Stimulated activated CD8-positive, alpha-beta memory T cell treated with anti-CD3 and anti-CD28 coated beads, Interleukin-4, amount 100 ng/mL, for 48 hours (primary cell): ENCODE measurements at places on chromosomes 13 and 19.

GRCh38 chr19:43519436-43520088 is 7.4 kb downstream of the ETHE1 start:
- peak; percentile 90 for DNase-seq

DNA sequence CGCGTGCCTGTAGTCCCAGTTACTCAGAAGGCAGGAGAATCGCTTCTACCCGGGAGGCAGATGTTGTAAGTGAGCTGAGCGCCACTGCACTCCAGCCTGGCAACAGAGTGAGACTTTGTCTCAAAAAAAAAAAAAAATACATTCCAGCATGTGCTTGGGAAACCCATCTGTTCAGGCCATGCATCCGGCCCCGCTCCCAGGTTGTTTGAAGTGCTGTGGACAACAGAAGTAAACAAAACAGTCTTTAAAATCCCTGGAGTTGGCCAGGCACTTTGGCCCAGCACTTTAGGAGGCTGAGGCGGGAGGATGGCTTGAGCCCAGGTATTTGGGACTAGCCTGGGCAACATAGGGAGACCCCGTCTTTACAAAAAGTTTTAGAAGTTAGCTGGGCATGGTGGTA is 3.2 kb upstream of the PTPRS start:
- no peak for DNase-seq

GRCh38 chr13:83716121-83716520 is 166.2 kb downstream of the SLITRK1 start:
- DNase-seq, result no peak

DNA sequence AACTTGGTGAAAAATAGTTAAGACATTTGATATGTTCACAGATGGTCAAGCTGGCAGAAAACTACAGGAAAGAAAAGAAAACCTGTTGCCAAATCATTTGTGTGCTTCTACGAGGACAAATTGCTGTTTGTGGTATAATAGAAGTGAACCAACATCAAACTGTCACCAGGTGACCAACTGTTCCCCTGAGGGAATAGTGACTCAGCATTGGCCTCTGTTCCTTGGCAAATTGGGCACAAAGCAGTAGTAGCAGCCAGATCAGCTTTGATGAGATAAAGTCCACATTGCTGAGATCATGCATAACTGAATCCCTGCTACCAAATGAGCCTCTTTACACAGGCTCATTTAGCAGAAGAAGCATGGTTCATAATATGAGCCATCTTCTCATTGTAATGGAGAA is 103.5 kb downstream of the POSTN start:
- DNase-seq, result no peak

DNA sequence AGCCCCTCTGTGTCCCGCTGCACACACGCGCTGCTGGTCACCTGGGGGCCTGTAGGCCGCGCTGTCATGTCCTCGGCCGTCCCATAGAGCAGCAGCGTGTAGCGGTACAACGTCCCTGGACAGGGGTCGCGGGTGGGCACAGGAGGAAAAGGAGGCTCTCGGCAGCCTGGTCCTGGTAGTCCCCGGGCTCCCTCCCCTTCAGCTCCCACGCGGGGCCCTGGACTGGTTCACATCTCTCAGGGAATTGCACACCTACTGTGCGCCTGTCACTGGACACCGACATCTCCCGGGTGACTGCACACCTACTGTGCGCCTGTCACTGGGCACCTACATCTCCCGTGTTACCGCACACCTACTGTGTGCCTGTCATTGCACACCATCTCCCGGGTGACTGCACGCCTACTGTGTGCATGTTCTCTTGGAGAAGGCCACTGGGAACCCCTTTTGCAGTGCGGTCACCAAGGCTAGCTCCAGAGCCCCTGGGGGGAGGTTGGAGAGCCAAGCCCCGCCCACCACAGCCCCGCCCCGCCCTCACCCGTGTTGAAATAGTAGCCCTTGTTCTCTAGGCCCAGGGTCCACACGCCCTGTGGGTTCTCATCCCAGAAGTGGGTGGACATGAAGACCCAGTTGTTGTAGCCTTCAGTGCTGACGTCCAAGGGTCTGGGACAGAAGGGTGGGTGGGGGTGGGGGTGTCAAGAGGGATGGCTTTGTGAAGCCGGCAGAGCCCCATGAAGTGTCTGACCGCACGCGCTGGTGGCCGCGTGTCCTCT is 3.5 kb upstream of the C19orf25 start:
- no peak for DNase-seq

GRCh38 chr13:73304442-73304841 is 245.6 kb downstream of the KLF5 start:
- no peak for DNase-seq

DNA sequence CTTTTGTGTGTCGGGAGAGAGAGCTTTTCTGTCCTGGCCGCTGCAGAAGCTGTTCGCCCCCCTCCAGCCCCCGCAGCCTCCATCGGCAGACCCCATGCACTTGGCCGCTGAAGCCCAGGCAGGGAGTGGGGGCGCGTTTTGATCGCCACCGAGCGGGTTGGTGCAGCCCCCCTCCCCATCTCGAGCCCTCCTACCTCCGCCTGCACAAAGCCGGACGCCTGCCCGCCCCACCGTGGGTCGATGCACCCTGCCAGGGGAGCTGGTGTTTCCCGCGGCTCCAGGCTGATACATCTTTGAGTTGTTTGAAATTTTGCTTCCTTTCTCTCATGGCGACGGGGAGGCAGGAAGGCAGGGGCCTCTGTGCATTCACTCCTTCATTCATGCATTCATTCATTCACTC is 16.4 kb upstream of the ONECUT3 start:
- DNase-seq, result no peak

- no peak for DNase-seq
Measured at GRCh38 chr13:97945792-97946419, 7.6 kb upstream of the IPO5 start.

- DNase-seq, result peak; percentile 45
Measured at GRCh38 chr19:29804493-29804892, 7.3 kb upstream of the CCNE1 start.

DNA sequence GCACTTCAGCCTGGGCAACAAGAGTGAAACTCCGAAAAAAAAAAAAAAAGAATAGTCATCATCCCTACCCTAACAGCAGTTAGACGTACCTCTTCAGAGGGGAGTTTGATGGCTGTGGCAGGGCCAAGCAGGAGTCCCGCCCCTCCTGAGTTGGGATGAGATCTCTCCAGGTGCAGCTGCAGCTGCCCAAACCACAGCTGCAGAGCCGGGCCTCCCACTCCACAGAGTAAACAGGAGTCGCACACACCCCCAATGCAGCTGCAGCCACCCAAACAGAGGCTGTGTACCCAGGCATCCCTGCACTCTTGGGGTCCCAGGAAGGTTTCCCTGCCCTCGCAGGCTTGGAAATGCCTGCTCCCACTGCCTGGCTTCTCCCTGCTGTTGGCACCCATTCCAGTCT is 17.4 kb upstream of the MLLT1 start:
- no peak for DNase-seq

- DNase-seq, result peak; percentile 88
Measured at GRCh38 chr19:41541990-41542584, 33.9 kb upstream of the CEACAM21 start.

- no peak for DNase-seq
Measured at GRCh38 chr13:101714195-101714594, 261.7 kb downstream of the ITGBL1 start.

DNA sequence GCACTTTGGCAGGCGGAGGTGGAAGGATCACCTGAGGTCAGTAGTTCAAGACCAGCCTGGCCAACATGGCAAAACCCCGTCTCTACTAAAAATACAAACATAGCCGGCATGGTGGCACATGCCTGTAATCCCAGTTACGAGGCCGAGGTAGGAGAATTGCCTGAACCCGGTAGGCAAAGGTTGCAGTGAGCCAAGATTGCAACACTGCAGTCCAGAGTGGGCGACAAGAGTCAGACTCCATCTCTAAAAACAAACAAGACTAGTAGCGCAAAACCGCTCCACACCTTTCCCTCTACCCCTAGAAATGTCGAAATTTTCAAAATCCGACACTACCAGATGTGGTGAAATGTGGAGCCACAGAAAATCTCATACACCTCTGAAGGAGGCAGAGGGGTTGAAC is 11.2 kb upstream of the TYROBP start:
- no peak for DNase-seq

DNA sequence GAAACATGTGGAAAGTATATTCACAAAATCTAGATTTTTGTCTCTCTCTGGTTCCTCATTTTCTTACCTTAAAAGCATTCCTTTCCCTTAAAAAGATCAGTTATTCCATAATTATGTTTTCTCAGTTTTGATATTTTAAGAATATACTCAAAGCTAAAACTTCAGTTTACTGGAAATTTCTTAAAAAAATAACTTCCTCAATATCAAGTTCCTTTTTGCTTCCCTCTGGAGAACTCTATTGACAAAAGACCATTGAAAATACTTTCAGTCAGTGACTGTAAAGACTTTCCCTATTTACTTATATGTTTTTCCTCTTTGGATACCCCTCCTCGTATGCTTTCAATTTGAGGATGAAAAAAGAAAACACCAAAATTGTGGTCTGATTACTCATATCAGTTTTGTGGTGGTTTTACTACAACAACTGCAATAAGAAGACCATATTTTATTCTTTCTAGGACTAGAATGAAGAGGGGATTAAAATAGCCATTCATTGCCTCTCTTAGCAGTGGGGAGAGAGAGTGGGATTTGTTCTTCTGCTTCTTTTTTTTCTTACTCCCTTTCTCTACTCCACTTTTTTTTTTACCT is 113.2 kb downstream of the ESD start:
- DNase-seq, result no peak

GRCh38 chr19:18735752-18736151 is 52.3 kb downstream of the CRTC1 start:
- DNase-seq, result no peak

GRCh38 chr13:85313761-85314503 is 485.3 kb downstream of the SLITRK6 start:
- DNase-seq, result no peak

DNA sequence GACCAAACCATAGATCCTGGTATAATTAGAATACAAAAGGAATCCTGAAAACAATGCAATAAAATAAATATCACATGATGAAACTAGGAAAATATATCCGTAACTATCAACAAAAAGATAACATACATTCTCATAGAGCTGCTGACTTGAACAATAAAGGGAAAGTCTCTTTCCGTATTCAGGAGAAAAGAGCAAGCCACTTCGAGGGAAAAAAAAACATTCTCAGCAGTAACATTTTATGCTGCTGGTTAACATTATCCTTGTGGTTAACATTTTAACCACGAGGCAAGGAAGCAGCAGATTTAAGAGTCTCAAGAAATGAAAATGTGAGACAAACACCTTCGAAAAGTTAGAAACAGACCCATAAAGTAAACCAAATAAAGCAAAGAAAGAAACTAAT is 25.8 kb downstream of the NALCN start:
- DNase-seq, result no peak

GRCh38 chr19:5179256-5179655 is 161.4 kb downstream of the PTPRS start:
- no peak for DNase-seq

GRCh38 chr19:52138278-52138982 is 1.3 kb downstream of the ZNF616 start:
- peak; percentile 57 for DNase-seq

- DNase-seq, result no peak
Measured at GRCh38 chr13:100540621-100541020, 48.0 kb downstream of the GGACT start.

- peak; percentile 91 for DNase-seq
Measured at GRCh38 chr19:45681391-45682015, 10.2 kb downstream of the SNRPD2 start.

- no peak for DNase-seq
Measured at GRCh38 chr13:49784886-49785570, 7.5 kb downstream of the KPNA3 start.

GRCh38 chr19:6589711-6590257 is 1.2 kb downstream of the CD70 start:
- DNase-seq, result no peak

- DNase-seq, result no peak
Measured at GRCh38 chr13:63288576-63288975, 1872.9 kb upstream of the PCDH20 start.

GRCh38 chr19:34337739-34338138 is 27.3 kb upstream of the GPI start:
- no peak for DNase-seq

DNA sequence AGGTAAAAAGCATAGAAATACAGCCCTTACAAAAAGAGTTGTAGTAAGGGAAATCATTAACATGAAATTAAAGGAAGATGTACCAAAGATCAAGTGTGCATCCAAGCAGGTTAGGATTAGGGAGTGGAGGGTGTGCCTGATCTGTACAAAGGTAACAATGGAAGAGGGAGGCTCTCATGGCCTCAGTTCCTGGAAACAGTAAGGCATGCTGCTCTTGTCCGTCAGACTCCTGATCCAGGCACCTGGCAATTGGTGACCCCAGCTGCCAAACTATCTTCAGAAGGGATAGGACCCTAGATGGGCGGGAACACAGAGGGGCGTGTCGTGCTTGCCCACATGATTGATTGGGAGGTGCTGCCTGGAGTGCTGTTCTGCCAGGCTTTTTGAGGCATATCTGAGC is 4.5 kb downstream of the TEX26 start:
- no peak for DNase-seq

GRCh38 chr19:33000510-33000909 is 28.5 kb downstream of the FAAP24 start:
- no peak for DNase-seq

- no peak for DNase-seq
Measured at GRCh38 chr13:75194717-75195462, 287.1 kb downstream of the TBC1D4 start.

DNA sequence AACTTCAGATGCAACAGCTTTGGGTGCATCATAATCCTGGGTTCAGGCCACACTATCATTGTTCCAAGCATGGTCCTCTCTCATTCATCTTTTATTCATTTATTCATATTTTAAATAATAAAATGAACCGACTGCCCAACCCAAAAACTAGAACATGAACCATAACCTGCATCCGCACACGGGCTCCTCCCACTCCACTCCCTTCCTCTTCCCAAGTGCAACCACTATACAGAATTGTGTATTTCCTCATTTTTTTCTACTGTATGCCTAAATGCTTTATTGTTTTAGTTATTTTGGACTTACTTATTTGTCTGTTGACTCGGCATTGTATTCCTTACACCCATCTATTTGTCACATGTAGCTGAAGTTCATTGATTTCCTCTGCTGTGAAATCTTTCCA is 30.7 kb upstream of the POMP start:
- DNase-seq, result no peak

- DNase-seq, result no peak
Measured at GRCh38 chr19:45568732-45569131, 15.9 kb downstream of the OPA3 start.

GRCh38 chr19:33039108-33039599 is 25.5 kb downstream of the RHPN2 start:
- no peak for DNase-seq
